ENCODE measurements at places on chromosomes 1 and 21. TPM values are rescaled to one million over a fixed set of nuclear protein-coding genes. Genes with fewer than 3 reads are reported as not detected.

DNA sequence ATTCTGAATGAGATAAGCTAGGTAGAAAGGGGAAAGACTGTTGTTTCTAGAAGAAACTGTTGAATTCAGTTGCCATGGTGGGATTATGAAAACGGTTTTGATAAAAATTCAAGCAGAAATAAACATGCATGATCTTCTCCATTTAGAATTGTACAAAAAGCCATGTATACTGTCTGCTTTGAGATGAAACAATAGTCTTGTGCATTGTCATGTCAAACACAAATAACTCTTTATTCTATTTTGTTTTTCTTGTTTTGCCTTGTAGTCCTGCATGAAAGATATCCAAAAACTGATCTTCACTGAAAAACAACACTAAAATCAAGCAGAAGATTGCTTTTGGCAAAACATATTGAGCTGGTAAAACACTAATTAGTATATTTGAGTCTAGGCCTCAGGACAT lies 659.9 kb downstream of the LTN1 start:
- no peak for DNase-seq

GRCh38 chr1:221045842-221046831 lies 166.9 kb downstream of the HLX start:
- peak; percentile 35 for DNase-seq

GRCh38 chr1:203627851-203628200 lies 1.2 kb downstream of the ATP2B4 start:
- DNase-seq: peak; percentile 61

- no peak for DNase-seq
Observed at GRCh38 chr1:3441410-3441847, 13.0 kb upstream of the ARHGEF16 start.

DNA sequence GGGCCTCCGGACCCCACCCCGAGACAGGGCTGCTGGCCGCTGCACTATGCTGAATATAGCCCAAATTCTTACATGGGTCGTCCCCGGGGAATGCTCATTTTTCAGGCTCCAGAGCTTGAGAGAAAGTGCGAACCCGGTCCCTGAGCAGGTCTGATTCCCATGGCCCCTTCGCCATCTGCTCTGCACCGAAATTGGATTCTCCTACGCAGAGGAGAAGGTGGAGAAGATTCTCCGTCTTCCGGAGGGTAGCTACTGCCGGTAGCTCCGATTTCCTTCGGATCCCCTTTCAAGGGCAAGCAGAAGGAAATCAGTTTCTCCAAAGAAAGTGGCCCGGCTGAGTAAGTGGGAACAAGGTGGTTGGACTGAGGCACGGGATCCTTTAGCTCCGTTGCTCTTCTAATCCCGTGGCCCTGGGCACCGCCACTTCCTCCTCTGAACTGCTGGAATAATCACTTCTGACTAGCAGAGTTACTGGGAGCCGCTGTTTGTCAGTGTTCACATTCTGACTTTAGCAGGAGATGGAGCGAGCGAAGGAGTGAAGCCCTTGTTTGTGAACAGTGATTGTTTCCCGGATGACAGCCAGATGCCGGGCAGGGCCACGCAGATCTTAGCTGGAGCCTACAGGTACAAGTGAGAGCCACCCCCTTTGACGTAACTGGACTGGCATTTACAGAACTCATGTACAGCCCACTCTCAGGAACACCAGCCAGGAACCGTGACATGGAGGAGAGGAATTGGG lies 1.1 kb upstream of the ZNF496 start:
- DNase-seq: peak; percentile 33

- DNase-seq: no peak
Observed at GRCh38 chr1:156618853-156619581, at the start of gene HAPLN2. HAPLN2 (plus strand) TSS chr1:156619415; CDS start chr1:156623491, 4,076 bp downstream.

DNA sequence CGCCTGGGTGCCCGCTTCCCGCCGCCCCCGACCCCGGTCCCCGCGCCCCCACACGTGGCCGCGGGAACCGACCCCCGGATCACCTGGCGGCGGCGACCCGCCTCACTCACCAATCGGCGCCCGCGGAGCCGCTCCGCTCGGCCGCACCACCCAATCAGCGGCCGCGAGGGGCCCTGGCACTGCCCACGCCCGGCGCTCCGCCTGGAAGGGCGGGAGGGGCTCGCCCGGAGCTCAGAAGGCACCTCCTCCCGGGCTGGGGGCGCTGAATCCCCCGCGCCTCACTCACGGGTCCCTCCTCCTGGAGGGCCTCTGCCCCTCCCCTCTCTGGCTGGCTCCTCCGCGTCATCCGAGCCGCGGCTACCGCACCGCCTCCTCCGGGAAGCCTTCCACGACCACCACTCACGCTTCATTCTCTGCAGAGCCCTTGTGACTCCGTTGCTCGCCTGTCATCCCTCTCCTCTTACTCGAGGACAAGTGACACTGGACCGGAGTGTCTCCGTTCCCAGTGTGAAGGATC lies 374 bp downstream of the SH2D5 start:
- peak; percentile 51 for DNase-seq

DNA sequence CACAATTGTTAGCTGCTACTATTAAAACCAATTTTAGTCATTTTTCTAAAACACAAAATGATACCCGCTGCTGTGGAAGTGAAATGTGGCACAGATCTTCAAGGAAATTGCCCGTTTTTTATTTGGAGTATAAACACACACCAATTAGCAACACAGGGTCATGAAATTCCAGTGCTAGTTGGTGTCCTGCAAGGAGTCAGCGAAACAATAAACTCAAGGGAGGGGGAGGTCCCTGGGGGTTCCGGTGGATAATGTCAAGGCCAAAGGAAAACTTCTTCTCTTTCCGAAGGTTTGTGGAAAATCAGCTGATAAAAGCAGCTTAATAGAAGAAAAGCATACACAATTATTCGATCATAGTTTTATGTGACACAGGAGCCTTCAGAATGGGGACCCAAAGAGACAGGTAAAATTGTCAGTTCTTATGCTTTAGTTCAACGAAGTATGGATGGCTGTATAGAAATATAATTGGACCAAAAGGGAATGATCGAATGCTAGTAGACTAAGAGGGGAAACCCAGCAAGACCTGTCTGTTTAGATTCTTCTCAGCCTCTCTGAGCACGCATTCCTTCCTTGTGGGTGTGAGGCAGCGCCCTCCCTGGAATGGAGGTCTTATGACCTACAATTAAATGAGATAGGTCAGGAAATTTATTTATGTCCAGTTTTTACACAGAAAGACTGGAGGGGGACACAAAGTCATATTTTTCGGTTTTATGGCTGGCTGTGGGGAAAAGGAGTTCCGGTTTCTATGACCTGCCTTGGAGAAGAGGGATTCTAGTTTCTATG lies 65.9 kb downstream of the KCNK1 start:
- no peak for DNase-seq

- DNase-seq: no peak
Observed at GRCh38 chr1:231767471-231767870, 140.9 kb downstream of the DISC1 start.

DNA sequence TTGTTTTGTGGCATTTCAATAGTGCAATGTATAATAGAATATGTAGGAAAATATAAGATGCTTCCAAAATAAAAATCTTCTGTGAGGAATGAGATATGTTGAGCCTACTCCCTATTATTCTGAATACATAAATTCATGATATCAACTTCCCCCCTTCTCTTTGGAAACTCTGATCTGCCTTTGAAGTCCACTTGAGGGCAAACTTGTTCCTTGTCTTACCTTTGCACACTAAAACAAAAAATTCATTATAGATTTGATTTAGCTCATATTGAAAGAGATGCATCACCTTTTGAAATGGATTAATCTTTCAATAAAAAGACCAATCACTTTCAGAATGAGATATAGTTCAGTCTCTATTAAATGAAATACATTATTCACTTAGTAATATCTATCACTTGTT lies 580.7 kb upstream of the ADGRL4 start:
- peak; percentile 52 for DNase-seq

GRCh38 chr1:164712131-164713036 lies 153.4 kb downstream of the PBX1 start:
- peak; percentile 59 for DNase-seq

- no peak for DNase-seq
Observed at GRCh38 chr1:115084902-115085511, 4.3 kb downstream of the TSPAN2 start.

DNA sequence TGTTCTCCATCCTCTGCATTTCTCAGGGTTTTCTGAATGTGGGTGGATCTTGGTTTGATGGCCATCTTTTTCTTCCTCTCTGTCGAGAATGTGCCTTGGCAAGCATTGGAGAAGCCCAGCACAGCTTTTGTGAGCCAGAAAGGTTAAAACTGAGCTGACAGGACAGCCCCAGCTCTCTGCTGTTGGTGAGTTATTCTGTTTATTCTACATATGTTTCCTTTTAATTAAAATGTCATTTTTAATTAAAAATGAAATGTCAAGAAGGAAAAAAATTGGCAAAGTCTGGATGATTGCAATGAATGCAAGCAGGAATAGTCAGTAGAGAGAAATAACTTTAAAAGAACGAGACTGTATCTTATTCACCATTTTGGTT lies 325.8 kb downstream of the PTBP2 start:
- DNase-seq: peak; percentile 32

DNA sequence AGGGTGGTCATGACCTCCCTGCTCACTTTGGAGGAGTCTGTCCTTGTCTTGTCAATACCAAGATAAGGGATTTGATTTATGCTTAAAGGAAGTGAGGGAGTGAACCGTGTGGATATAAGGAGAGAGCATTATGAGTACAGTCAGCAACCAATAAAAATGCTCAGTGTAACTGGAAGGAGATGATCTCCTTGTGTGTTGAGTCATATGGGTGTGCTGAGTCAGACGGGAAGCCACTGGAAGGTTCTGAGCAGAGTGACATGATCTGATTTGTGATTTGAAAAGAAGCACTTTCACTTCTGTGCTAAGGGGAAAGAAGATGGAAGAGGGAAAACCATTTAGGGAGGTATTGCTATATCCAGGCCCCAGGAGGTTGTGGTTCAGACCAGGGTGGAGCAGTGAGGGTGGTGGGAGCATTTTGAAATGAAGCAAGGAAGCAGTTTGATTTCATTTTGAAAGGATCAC lies 2.5 kb upstream of the BCL10 start:
- DNase-seq: peak; percentile 90

GRCh38 chr21:39911286-39912199 lies 44.3 kb downstream of the PCP4 start:
- no peak for DNase-seq

DNA sequence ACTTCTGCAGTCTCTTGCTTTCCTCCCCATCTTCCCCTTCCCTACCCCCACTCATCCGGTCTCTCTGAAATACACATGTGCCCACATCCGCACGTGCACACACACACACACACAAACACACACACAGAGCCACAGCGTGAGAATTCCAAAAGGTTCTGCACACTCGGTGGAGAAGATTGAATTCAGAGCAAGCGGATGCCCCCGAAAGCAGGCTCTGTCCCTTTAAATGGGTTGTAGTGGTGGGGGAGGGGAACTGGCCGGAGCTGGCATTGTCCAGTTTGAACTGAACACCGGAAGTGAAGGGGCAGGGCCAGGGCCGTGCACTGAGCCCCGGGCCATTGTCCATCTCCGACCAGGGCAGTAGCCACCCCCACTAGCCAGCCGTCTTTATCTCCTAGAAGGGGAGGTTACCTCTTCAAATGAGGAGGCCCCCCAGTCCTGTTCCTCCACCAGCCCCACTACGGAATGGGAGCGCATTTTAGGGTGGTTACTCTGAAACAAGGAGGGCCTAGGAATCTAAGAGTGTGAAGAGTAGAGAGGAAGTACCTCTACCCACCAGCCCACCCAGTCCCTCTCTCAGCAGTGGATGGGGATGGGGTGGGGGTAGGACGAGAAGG lies 1.3 kb upstream of the LIN28A start:
- DNase-seq: no peak

DNA sequence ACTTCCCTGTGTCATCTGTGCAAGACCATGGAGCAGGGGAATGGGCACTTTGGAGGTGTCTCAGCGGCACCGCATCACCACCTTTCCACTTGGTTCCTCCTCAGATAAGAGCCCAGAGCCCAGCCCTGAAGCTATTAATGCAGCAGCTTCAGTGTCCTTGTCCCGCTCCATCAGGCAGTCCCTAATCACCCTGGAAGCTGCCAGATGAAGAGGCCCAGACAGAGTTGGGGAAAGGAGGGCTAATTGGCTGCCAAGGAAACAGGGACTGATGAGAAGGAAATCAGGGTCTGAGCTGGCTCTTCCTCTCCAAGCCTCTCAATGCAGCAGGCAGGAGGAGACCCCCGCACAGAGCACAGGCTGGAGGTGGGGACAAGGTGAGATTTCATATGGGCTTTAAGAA lies 83.1 kb upstream of the KLHDC7A start:
- DNase-seq: no peak

DNA sequence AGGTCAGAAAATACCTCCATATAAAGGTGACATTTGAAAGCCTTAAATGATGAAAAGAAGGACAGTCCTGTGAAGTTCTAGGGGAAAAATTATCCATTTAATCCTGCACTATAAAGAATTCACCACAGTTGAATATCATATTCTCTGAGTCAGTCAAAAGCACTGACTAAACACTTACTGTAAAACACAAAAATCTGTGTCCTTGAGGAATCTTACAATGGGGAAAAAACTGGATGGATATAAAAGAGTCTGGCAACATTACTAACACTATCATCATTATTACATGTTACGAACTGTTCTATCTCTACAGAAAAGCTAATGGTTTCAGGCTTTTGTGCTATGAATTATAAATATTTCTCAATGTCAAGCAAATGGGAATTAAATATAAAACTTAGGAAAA lies 42.4 kb upstream of the HP1BP3 start:
- peak; percentile 37 for DNase-seq

DNA sequence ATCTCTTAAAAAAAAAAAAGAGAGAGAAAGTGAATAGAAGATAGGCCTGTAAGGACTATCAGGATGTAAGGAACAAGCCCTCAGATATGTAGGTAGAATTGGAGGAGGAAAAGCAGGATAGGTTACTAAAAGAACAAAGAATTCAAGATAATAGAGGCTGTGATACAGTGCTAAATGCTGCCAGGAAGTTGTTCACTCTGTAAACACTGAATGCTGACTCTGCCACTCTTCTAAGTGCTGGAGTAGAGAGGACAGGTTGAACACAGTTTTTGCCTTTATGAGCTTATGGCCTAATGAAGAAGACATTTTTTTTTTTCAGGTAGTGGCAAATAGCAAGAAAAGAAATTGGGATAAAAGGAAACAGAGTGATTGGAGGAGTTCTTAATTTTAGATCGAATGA lies 90.6 kb upstream of the ZNF678 start:
- DNase-seq: no peak

DNA sequence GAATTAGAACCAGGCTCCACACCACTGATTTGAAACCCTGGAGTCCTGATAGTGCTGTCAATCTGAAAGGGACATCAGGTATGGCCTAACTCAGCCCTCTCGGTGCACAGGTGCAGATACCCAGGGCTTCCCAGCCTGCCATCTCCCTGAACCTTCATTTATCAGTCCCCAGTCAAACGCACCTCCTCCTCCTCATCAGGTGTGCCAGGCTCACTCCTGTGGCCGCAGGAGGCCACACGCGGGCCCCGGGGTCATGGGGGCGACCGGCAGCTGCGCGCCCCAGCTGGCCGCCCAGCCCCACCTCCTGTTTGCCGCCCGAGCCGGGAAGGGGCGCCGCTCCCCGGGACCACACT lies 572 bp downstream of the FUCA1 start:
- DNase-seq: no peak

Gene OLIG2
- total RNA-seq: not detected

Gene IGFN1
- 0.74 TPM for total RNA-seq

Gene IQGAP3
- 28.7 TPM for total RNA-seq

Gene NEXN
- 17.6 TPM for total RNA-seq

Gene FBXO2
- 2.0 TPM for total RNA-seq

Gene FLG
- total RNA-seq: under 0.01 TPM
